ENCODE measurements at places on chromosomes 6 and 20. TPM values are rescaled to one million over a fixed set of nuclear protein-coding genes. Genes with fewer than 3 reads are reported as not detected.

Gene NTSR1
- 0.50 TPM for total RNA-seq

Gene LAMA2
- 0.20 TPM for total RNA-seq

Gene MYLK2
- total RNA-seq, result 1.0 TPM

Gene C20orf202
- total RNA-seq, result not detected

Gene SFTA2
- not detected for total RNA-seq

Gene SOX4
- 4.5 TPM for total RNA-seq

Gene ID4
- total RNA-seq, result 0.55 TPM

Gene MCUR1
- 28.3 TPM for total RNA-seq

Gene GPX5
- not detected for total RNA-seq

Measured in HT1080 (cell line).